ENCODE measurements at places on chromosomes 7 and 10.

GRCh38 chr7:45400680-45401079 lies 173.5 kb upstream of the ADCY1 start:
- no peak for DNase-seq

DNA sequence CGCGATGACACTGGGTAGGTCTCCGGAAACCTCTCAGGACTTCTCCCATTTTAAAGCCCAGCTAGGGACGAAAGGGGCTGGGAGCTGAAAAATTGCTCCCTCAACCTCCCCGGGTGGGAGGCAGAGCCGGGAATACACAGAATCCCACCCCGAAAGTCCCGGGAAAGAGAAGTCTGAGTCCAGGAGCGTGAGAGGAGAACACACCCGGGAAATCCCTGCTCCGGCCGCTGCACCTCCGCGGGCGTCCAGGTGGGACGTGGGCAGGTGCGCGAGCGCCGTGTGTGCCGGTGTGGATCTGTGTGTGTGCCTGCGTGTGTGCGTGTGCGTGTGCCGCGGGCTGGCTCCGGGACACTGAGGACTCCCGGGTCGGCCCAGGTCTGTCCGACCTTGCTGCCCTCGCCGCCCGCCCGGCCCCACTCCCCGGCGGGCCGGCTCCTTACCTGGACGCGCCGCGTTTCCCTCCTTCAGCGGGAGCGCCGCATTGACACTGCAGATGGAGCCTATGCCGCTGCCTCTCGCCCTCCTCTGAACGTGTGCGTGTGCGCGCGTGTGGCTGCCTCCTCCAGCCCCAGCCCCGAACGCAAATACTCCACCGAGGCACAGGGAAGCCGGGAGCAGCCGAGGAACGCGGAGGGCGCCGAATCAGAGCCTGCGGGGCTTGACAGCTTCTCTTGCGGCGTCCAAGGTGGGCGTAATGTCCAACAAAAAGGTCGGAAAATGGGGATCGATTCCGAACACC lies at the start of gene PLXNA4:
Gene PLXNA4 (minus strand): TSS at position 489 of the 739 bp plus-strand sequence. CDS start 67,777 bp downstream, outside the sequence.
- DNase-seq = no peak

- no peak for DNase-seq
Measured at GRCh38 chr7:55366461-55367070, 1.4 kb downstream of the LANCL2 start.

DNA sequence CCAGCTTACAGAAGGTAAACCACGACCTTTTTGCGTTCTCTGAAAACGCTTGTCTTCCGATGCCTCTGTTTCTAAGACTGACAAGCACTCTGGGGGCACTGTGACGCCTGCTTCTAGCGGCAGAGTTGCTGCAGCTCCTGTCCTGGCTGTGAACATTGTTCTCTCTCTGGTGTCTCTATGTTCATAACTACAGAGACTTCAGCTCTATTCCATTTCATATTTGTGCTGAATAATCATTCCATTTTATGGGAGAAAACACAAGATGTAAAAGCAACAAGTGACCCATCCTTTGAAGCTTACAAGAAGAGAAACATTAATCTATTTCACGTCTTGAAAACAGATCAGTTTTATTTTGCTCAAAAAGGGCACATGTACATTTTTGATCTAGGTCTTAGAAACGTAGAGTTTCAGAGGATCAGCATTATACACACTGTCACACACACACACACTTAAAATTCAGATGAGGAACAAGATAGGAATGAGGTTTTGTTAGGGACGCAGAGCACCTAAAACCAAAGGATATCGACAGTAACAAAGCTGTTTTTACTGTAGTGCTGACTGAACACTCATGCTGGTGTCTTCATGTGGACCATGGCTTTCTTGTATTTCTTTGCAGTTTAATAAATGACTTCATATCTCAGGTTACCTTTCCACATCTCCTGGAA lies 3.0 kb downstream of the IKZF1 start:
- DNase-seq = no peak

- no peak for DNase-seq
Measured at GRCh38 chr10:17431871-17432311, 22.5 kb downstream of the ST8SIA6 start.

DNA sequence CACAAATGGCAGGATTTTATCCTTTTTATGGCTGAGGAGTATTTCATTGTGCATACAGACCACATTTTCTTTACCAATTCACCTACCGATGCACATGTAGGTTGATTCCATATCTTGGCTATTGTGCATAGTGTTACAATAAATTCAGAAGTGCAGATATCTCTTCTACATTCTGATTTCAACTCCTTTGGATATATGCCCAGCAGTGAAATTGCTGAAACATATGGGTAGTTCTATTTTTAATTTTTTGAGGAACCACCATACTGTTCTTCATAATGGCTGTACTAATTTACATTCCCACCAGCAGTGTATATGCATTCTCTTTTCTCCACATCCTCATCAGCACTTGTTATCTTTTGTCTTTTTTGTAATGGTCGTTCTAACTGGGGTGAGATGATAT lies 1290.3 kb downstream of the XPNPEP1 start:
- DNase-seq = no peak

GRCh38 chr7:148306759-148307158 lies 283.8 kb upstream of the C7orf33 start:
- no peak for DNase-seq

DNA sequence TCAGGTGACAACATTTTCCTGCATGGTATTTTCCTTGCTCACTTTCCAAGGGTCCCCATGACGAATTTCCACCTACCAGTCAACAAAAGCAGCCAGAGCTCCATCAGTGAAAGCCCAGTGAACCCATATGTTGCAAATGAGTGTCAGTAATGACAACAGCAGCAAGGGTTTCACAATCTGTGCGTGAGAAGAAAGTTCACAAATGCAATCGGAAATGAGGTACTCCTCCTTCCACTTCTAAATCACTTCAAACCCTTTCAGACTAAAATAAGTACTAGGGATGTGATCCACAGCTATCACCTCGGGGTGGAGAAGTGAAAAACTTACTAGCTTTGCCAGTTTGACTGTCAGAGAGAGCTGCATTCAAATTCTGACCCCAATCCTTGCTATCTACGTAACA lies 55.6 kb upstream of the BET1 start:
- DNase-seq = no peak

Measured in stimulated activated CD8-positive, alpha-beta memory T cell treated with anti-CD3 and anti-CD28 coated beads, Interleukin-7, amount 100 ng/mL, for 1 hour (primary cell).